ENCODE measurements at places on chromosomes 12 and 14.

DNA sequence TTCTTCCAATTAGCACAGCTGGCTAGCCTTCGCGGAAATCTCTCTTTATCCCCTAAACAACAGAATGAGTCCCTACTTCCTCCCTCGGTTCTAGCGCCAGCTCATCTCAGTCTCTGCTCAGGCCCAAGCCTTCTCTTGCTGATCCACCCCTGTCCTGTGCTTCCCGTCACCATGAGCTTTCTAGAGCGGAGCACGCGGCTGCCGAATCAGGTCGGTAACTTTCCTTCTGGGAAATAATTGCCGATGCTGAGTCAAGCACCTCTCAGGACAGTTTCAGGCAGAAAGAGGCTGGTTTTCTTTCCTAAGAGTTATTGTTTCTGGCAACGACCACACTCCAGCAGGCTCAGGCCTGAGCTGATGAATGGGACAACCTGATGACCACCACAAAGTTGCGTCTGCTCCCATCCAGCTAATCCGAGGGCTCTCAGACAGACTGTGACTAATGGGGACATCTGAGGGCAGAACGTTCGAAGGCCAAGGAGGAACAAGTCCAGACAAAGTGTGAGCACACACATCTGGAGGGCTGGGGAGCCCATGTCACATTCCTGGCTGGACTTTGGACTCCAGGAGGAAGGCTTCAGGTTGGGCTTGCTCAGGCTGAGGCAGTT, 13.6 kb upstream of the GPR68 start:
- DNase-seq, result no peak

DNA sequence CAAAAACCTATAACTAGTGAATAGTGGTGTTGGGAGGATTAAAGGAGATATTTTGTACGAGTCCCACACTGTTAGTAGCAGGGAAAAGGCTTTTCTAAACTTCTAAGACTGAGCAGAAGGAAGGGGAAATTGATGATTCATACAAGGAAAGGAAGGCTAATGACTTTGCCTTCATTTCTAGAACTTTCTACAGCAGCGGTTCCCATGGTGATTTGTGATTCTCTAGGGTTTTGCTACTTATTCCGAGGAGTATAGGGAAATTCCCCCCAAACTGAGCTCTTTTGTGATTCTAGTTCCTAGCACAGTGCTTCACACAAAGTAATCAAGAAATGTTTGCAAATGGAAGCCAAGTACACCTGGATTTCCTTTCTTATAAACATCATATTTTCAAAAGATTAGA, 23.8 kb upstream of the PWP1 start:
- DNase-seq, result no peak

DNA sequence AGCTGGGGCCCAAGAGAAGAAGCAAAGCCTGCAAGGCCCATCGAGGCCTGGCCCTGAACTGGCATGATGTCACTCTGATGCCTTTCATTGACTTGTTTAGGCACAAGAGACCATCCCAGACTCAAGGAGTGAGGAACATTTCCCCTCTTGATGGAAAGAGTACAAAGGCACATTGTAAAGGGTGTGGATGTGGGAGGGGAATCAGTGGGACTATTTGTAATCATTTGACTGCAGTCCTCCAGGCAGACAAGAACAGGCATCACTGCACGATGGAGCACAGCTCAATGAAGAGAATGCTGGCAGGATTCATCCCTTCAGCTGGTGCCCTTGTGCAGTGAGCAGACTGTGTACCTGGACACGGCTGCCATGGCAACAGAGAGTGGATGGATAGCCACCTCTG, 87.9 kb downstream of the LGMN start:
- no peak for DNase-seq

GRCh38 chr12:13817131-13817530, 164.3 kb downstream of the GRIN2B start:
- DNase-seq, result no peak

GRCh38 chr12:68031881-68032739, 42.9 kb downstream of the IFNG-AS1 start:
- no peak for DNase-seq

- no peak for DNase-seq
Measured at GRCh38 chr12:92034858-92035401, 110.7 kb downstream of the BTG1 start.

GRCh38 chr12:51415931-51416330, 8.7 kb upstream of the SLC4A8 start:
- no peak for DNase-seq

DNA sequence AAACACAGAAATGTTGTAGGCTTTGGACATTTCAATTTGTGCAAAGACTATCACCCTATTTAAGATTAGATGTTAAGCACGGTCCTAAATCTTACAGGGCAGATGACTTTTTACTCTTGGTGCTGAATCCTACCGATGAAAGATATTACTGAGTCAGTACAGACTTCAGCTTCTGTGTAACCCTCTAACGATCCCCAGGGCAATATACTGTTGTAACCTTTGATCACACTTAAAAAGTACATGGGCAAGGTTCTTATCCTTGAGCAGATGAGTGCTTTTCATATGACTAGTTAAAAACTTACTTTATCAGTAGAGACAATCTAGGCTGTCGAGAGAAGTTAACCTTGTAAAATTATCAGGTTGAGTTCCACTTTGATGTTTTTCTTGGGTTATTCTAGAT, 22.5 kb downstream of the PDE3A start:
- DNase-seq, result no peak

DNA sequence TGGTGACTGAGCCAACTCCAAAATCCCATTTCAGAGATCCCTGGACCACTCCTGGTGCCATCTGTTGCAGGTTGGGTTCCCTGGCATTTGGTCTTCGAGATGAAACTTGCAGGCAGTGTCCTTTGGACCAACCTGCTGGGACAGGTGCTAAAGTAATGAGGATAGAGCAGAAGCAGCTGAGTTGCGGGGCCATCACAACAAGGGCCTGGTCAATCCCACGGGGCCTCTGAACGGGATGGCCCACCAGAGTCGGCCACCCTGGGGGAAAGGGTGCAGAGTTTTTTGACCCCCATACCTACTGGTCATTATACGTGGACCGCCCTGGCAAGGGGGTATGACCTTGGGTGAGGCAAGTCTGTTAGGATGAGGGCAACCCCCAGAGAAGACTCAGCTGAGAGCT, 39.3 kb downstream of the DLK1 start:
- DNase-seq, result no peak

DNA sequence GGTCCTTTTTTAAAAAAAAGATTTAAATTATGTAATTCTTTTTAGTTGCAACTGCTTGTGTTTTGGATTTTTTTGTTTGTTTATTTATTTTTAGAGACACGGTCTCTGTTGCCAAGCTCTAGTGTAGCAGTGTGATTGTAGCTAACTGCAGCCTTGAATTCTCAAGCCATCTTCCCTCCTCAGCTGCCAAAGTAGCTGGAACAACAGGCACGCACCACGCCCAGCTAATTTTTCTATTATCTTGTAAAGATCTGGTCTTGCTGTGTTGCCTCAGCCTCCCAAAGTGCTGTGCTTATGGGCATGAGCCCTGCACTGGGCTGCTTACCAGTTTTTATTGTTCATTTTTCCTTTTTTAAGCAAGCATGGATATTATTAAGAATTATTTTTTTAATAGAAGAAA, 10.6 kb upstream of the ART4 start:
- no peak for DNase-seq

GRCh38 chr14:94030571-94030970, 4.4 kb downstream of the OTUB2 start:
- DNase-seq, result no peak

GRCh38 chr14:50801706-50802105, 29.3 kb downstream of the NIN start:
- no peak for DNase-seq

DNA sequence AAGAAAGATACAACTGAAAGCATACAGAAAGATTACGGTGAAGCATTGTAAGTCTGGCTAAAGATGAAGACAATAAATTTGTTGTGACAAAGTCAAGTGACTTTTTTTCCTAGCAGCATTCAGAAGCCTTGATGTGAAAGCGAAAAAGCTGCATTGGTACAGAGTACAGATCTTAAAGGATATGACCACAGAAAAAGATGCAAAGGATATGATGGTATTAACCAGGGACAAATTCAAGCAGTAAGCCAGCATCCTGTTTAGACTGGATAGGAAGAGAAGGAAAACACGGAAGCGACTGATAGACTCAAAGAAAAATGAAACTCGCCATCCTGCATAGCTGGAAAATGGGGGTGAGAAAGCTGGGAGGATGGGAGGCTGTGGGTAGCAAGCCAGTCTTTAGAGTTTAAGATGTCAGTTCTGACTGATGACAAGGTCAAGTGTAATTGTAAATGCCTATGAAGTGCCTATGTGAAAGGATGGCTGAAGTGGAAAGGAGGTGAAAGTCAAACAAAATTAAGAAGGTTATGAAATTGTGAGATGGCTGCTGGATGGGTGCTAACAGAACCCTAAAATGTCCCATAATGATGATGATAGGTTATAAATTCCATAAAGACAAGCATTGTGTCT, 92.4 kb downstream of the PHLDA1 start:
- DNase-seq, result no peak

DNA sequence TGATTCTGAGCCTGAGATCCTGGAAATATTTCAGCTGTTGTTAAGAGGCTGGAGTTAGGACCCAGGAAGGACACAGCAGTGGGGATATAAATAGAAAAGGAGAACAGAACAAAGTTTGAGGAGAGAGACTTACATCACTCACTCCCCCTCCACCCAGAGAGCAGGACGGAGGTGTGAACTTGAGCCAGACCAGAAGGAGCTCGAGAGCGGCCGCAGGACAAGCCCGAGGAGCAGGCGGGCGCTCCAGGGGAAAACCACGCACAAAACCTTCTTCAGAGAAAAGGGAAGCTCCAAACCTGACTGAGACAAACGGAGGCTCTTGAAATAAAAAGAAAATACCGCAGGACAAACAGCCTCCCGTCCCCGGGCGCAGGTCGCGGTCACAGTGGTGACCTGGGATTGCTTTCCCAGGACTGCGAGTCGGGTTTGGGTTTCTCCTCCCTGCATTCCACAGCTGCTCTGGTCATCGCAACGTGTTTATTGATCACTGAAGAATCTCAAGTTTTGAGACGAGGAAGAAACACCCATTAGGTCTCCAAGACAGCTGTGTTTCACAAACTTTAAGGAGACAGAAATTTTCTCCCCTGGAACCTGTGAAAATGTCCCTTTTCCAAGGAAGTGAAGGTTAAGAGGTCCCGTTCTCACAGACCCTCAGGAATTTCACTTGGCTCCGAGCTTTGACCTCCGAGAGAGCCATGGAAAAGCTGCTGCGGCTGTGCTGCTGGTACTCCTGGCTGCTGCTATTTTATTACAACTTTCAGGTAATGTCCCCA, at the start of gene ADGRD1:
TSS of gene ADGRD1 (plus strand) at position 137 of the 773 bp plus-strand sequence. CDS start at position 696, 559 bp downstream.
- no peak for DNase-seq

GRCh38 chr12:53174881-53175491, 5.5 kb upstream of the ZNF740 start:
- DNase-seq, result peak; percentile 94

- no peak for DNase-seq
Measured at GRCh38 chr14:65803885-65804284, 391.4 kb downstream of the FUT8 start.

DNA sequence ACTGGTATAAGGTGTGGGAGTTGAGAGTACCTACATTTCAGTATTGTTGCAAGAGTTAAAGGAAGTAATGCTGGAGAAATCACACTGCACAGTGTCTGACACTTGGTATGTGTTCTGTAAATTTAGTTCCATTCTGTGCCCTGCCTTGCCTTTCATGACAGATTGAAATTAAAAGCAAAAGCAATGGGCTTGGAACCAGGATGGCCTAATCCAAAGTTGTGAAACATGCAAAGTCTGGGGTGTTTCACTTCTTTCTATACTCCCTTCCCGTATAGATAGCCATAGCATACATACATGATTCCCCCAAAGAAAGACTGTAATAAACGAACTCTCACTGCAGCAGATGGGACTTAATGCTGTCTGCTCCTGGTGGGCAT, 281.1 kb downstream of the NRXN3 start:
- no peak for DNase-seq

- no peak for DNase-seq
Measured at GRCh38 chr12:65269603-65270002, 8.9 kb upstream of the MSRB3 start.

DNA sequence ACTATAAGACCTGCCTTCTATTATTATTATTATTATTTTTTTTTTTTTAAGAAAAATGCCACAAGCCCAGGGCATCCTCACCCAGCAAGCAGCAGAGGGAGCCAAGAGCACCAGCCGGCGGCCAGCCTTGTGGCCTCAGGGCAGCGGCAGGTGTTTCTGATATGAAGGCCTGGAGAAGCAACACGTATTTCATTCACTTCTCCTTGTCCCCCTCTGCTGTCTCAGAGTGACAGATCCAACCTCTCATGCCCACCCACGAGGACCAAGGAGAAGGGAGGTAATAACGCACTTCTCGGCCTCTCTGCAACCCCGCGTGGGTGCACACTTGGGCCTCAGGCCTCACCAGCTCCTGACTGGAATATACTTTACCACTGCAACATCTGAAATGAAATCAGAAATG, 25.4 kb downstream of the CDC42BPB start:
- no peak for DNase-seq

DNA sequence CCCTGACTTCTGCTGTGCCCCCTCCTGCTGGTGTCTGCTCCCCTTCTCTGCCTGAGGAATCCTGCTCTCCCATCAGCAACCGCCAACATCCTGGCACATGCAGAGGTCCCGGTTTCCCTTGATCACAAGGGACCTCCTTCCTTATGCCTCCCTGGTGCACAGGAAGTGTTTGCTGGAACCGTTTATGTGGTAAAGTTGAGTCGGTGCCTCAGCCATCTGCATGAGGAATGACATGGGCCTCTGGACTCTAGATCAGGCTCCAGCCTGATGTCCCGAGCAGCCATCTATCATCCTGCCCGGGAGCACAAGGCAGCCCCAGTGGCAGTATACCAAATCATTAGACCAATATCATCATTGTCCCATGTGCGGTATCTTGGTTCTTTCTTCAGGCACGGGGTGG, 90.4 kb downstream of the BORCS5 start:
- DNase-seq, result no peak

- no peak for DNase-seq
Measured at GRCh38 chr14:55418411-55418810, 6.8 kb upstream of the ATG14 start.

- no peak for DNase-seq
Measured at GRCh38 chr14:41785696-41786095, 179.0 kb downstream of the LRFN5 start.

DNA sequence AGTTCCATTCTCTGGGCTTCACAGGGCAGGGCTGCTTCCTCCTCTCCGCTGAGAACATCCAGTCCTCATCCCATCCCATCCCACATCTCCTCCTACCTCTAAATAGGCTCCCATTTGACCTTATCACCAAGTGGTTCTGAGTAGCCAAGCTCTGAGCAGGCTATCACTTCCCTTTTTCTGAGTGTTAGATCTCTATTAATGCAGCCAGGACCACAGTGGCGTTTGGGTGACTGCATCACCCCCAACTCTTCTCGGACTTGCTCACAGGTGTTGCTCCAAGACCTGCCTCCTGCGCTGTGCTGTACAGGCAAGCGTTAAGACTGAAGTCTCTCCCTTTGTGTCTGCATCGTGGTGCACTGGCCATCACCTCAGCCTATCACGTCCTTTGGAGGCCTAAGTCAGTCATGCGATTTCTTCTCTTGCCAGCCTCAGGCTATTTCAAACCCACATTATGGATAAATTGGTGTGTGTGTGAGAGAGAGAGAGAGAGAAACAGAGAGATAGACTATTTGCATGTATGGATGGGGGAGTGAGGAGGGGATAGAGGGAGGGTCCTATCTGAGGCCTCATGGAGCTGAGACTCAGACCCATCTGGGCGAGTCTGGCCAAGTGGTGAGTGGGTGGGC, 12.4 kb upstream of the HHIPL1 start:
- no peak for DNase-seq

- DNase-seq, result peak; percentile 92
Measured at GRCh38 chr14:104977681-104978653, at the start of gene AHNAK2. TSS of gene AHNAK2 (minus strand) at chr14:104978374. CDS start at chr14:104978237, 137 bp downstream.
